ENCODE measurements at places on chromosomes 12 and 14.
A peak's percentile ranks its signal among the peaks of the same experiment; 100 is the strongest.

- DNase-seq: peak; percentile 77
Observed at GRCh38 chr12:48165089-48165981, 8.0 kb upstream of the ASB8 start.

DNA sequence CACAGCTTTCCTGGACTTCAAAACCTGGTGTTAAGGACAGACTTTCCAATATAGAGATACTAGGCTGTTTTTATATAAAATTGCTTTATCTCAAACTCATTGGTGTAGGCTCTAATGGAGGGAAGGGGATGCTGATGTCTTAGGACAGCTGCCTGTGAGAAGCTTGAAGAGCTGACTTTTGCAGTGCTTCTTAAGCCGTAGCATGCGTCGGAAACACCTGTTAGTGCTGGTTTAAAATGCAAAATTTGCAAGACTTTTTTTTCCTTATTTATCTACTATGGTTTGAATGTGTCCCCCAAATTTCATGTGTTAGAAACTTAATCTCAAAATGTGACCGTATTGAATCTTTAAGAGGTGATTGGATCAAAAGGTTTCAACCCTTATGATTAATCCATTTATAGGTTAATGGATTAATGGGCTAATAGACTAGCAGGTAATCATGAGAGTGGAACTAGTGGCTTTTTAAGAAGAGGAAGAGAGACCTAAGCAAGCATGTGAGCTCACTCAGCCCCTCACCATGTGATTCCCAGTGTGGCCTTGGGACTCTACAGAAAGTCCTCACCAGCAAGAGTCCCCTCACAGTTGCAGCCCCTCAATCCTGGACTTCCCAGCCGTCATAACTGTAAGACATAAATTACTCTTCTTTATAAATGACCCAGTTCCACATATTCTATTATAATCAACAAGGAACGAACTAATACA, 60.9 kb upstream of the FUT8 start:
- no peak for DNase-seq

DNA sequence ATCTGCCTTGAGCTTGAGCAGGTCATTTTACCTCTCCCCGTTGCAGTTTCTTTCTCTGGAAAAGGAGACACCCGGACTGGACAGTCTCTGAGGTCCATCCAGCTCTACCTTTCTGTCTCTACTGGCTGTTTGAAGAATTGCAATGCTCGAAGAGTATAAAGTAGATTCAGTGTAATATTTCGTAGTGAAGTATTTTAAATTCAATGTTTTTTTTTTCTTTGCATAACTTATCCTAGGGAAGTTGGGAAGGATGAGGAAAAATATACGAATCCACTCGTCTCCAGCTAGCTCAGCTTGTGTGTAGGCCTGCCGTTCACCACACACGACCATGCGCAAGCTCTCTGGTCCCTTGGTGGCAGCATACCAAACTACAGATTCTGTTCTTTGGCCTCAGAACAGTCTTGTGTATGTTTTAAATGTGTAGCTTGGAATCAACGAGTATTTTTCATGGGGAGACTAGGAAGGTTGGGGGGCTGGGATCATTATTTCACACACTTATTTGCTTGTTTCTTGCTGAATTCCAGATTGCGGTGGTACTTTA, 307.9 kb downstream of the CACNA1C start:
- DNase-seq: peak; percentile 18

DNA sequence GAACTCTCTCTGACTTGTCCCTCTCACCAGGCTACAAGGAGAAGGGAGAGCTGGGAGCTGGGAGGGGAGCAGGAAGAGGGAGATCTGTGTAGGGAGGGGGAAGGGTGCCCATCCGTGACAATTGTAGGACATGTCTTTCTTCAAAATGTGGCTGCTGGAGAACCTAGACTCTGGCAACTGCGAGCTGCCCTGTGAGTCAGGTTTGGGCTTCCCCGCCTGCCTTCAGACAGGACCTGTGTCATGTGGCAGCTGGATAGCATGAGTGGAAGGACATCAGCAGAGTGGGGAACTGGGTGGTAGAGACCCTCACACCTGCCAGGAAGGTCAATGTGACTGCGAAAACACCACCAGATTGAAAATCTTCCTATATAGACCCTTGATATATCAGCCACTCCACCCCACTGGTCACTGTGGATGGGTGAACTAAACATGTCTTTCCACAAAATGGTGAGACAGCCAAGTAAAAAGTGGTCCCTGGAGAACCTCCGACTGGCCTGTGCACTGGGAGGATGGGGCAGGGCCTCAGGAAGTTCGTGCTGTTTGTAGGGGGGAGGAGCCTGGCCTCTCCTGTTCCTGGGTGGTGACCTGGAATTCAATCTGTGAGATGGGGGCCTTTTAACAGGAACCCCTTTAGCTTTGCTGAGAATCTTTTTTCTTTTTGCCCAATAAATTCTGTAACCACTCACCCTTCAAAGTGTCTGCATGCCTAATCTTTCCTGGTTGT, 62.2 kb upstream of the CAPRIN2 start:
- no peak for DNase-seq

DNA sequence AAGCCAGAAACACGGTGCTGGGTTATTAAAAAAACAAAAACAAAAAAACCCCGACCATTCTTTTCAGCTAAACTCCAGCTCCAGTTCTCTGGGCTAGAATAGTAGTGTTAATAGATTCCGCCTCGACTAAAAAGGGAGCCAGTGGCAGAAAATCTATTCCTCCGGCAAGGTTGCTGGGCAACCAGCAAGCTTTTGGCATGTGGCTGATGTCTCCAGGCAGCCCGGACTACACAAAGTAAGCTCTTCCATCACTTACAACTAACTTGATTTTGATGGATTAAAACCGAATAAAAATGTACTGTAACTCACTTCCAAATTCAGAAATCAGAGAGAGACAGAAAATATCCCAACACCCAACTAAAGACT, 126.4 kb upstream of the FOXN3 start:
- no peak for DNase-seq

DNA sequence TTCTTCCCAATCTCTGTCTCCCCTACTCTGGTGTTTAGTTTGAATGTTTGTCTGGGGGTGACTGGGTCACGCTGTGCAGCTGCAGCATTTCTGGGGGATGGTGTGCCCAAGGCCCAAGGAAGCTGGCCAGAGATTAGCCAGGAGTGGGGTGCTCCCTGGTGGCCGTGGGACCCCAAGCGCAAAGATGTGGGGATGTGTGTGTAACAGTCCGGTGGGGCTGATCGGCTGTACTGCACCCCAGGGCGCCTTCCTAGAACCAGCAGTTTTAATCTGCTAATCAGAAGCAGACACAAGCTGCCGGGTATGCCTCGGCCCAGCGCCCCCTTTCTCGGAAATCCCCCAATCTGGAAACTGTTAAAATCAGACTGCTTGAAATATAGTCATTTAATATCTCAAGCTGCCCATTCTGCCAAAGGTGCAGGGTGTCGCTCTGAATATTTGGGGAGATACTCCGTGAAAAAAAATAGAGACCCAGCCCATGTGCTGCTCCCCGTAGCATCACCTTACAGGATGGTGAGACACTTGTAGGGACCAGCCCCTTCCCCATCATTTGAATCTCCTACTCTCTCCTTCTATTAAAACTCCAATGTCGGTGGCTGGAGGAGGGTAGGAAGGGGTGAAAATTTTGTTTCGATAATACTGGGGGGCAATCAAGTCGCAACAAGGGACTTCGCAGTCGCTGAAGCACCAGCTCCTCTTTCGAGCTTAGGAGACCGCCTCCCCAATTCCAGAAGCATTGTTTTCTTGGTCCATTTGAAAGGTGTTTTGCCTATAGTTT, 4.3 kb downstream of the HOXC9 start:
- DNase-seq: no peak

Measured in K562 (cell line).